Activated T-cell treated with anti-CD3 and anti-CD28 coated beads, Interleukin-2, amount 50 U/mL, for 1 hour (primary cell): ENCODE measurements at places on chromosomes 11 and 22.

- DNase-seq, result no peak
Measured at GRCh38 chr11:100748153-100748552, 61.1 kb downstream of the ARHGAP42 start.

GRCh38 chr11:69812946-69813345, 6.3 kb downstream of the FGF3 start:
- DNase-seq, result no peak

DNA sequence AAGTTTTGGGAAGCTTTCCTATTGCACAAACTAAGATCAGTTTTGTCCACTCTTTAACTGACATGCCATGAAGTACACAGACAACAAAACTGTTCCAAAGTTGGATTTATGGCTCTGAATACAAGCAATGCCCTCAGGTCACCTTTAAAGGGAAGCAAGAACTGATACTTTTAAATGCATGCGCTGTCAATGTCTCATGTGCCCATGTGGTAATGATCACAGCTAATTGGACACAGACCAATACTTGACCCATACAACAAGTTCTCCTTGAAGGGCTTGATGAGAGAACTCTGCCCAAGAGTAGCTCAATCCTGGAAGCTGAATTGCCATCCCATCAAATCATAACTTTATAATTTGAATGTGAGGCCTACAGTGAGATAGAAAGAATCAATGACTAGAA, 624.9 kb downstream of the ETS1 start:
- no peak for DNase-seq

GRCh38 chr11:80593648-80594374, 1153.0 kb upstream of the TENM4 start:
- DNase-seq, result no peak

GRCh38 chr11:42646959-42647358, 664.8 kb upstream of the API5 start:
- no peak for DNase-seq

GRCh38 chr11:45217991-45218390, 68.2 kb downstream of the SYT13 start:
- no peak for DNase-seq

DNA sequence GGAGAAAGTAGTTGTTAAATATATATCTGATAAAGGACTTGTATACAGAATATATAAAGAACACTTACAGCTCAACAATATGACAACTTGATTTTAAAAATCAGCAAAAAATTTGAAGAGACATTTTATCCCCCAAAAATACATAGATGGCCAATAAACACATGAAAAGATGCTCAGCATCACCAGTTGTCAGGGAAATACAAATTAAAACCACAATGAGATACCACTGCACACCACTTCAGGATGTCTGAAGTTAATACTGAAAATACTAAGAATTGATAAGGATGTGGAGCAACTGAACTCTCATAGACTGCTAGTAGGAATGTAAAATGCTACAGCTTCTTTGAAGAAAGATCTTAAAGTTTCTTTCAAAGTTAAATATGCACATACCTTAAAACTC, 49.2 kb downstream of the KREMEN1 start:
- no peak for DNase-seq

DNA sequence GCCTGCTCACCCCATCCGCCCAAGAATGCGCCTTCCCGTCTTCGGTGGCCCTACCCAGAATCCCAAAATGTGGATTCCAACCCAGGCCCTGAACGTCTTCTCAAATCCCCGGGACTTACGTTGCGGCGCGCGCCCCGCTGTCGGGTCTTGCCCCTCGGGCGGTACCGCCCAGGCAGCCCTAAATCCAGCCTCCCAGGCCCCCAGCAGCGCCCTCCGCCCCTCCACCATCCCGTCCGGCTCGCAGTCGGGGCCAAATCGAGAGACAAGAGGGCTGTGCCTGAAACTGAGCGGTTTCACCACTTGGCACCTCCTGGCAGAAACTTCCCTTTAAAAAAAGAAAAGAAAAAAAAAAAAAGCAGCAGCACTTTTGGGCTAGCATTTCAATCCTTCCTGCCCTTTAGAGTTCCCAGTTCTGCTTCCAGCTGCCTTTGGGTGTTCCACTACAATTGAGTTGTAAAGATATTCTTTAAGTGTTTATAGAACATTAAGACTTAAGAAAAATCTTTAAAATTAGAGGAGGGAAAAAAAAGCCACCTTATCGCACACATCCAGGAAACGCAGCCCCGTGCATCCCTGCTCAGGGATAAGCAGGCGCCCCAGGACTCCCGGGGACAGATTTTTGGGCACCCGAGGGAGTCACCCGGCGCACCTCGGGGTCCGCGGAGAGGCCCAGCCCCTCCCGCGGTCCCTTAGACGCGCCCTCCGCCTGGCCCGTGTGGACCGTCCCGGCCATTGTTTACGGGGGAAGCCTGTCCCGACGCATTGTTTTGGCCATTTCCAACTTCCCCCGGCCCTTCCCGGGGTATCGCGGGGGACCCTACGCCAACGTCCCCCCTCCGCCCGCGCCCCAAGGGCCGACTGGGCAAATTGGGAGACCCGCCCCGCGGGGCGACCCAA, 57.6 kb downstream of the KCNJ4 start:
- DNase-seq, result no peak

GRCh38 chr11:114252767-114253166, 43.4 kb upstream of the NNMT start:
- DNase-seq, result no peak

DNA sequence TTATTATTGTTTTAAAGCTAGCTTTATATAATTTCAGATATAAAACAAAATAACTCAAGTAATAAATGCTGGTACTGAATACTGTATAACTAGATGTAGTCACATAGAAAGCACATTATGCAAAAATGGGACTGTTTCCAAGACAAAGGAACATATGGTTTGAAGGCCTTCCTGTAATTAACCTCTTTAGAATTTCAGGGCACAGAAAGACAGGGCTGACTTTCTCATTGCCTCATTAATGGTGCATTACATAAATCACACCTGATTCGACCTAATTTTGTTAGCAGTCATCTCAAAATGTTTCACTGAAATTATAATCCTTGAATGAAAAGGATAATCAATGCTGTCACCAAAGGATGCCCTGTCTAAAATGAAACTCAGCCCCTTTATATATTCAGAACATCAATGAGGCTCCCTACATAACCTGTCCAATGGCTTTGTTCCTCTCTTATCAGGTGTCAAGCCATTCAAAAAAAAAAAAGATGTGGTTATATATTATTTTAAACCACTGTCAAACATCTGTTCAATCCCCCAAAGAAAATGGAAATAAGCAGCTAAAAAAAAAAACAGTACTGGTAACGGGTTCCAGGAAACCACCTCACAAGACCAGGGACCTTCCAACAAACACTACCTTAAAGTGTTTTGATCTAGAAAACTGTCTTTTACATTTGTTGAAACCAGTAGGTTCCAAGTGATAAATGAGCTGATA, 77.4 kb downstream of the FAM168A start:
- DNase-seq, result no peak

- DNase-seq, result no peak
Measured at GRCh38 chr11:93572621-93573020, 29.4 kb upstream of the SMCO4 start.

- DNase-seq, result no peak
Measured at GRCh38 chr11:68423481-68423880, 37.1 kb upstream of the PPP6R3 start.

DNA sequence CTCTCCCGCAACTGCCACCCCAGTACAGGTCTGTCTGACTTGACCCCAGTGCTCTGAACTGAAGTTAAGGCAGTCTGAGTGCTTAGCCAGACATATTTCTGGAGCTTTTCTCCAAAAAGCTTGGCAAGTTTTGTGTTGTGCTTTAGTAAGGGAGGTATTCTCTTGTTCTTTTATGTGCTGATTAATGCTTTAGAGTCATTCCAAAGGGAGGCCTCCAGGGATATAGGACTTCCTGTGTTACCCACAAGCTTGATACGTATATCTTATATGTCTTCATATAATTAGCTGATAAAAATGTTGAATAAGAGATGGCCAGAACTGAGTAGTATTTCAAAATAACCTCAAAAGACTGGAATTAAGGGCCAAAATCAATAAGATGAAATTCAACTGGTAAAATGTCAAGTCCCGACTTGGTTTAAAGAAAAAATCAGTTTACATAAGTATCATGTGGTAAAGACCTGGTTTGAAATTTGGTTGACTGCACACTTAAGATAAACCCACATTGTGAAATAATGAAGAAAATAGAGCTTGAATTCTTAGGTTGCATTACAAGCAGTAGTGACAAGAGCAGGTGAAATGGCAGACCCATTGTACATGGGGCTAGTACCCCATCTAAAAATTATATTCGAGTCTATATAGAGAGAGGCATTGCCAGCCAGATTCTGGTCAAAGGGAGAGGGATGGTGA, 226.9 kb downstream of the SNX19 start:
- DNase-seq, result no peak

DNA sequence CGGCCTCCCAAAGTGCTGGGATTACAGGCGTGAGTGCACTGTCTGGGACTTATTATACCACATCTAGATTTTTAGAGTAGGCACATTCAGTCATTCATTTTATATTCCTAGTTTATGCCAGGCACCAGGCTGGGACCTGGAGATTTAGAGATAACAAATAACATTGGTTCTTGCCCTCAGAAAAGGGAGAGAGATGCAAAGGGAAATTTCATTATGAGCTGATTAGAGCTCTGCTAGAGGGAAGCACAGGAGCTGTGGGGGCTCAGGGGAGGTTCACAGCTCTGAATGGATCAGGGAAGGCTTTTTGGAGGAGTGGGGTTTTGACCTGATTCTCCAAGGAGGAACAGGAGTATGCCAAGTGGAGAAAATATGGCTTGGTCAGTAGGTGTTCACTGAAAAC, 32.3 kb downstream of the MEI1 start:
- DNase-seq, result no peak

- DNase-seq, result no peak
Measured at GRCh38 chr11:106446302-106446701, 368.8 kb downstream of the AASDHPPT start.

GRCh38 chr22:46972901-46973831, 210.7 kb downstream of the TBC1D22A start:
- no peak for DNase-seq

DNA sequence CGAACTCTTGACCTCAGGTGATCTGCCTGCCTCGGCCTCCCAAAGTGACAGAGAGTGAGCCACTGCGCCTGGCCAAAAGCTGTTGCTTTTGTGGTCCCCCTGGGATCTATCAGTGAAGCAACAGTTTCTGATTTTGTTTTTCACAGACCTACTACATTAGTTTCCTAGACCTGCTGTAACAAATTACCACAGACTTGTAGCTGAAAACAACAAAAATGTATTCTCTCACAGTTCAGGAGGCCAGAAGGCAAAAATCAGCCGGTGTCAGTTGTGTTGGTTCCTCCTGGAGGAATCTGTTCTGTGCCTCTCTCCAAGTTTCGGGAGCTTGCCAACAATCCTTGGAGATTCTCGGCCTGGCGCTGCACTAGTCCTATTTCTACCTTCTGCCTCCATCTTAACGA, 8.5 kb upstream of the SLC35C1 start:
- DNase-seq, result no peak

- DNase-seq, result no peak
Measured at GRCh38 chr11:114984611-114985163, 306.4 kb downstream of the NXPE2 start.

DNA sequence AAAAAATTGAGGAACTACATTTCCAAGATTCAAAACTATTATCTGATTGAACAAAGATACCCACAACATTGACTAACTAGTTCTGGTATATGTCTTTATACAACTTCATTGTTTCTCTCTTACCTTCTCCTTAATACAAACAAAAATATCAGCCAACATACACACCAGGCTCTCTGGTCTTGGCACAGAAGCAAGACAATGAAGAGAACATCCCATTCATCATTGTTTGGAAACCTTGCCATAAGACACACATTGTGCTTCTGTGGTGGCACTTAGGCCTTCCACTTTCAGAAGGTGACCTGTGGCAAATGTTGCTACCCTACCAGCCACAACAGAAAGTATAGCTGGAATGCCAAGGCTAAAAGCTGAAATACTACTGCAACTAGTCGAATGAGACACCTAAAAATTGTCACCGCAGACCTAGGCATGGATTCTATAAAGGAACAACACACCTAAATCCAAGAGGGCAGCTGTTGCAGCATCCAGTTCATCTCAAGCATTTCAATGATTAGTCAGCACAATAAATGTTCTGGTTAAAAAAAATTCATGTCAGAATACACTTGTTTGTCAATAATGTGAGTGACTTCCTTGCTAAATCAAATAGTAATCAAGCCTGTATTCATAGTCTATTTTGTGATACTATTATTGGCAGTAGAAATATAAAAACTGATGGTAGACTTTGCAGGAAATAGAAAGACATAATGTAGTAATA, 26.3 kb downstream of the MAP6 start:
- no peak for DNase-seq

DNA sequence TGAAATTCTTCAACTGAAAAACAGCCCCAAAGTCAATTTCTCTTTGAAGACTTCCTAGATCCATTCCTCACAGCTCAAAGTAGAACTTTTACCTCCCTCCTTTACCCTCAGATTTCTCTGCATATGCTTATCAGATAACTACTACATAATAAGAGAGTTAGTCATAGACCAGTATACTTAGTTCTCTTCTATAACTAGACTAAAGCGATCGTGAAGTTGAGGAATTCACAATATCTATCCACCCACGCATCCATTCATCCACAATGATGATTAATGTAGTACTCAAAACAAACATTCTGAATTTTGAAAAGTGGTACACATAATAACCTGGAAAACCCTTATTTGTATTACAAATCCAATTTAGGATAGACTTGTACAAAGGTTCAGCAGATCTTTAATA, 800.9 kb upstream of the TENM4 start:
- DNase-seq, result no peak

DNA sequence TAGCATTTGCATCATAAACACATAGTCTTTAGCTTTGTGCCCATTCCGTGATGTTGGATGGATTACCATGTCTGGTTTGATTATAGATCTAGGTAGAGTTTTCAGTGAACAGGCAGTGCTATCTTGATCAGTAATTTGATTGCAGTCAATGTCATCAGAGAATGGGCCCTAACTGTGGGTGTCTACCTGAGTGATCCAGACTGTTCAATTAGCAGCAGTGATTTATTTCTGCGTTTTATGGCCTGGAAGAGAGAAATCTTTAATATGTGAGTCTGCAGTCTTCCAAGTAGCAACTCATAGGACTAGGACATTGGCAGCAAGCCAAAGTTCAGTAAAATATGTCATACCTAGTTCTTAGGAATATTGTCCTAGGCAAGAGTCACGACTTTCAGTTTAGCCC, 80.3 kb downstream of the CASP12 start:
- no peak for DNase-seq

- no peak for DNase-seq
Measured at GRCh38 chr11:31640611-31641010, 131.0 kb downstream of the ELP4 start.

GRCh38 chr22:46595545-46595944, 24.6 kb upstream of the GRAMD4 start:
- no peak for DNase-seq

DNA sequence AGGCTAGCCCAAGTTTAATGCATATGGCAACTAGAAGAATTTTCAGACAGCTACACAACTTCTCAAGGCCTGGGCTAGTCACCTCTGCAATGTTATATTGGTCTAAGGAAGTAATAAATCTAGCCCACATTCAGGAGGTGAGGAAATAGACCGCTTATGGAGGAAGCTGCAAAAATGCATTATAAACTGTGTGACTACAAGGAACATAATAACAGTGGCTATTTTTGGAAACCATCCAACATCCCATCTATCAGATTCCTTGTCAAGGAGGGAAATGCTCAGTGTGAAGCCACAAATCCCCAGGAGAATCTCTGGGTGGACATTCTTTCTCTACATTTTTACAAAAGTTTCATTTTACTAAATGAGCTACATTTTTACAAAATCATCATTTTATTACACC, 76.1 kb downstream of the BBOX1 start:
- no peak for DNase-seq

GRCh38 chr11:129131316-129131715, 60.8 kb downstream of the ARHGAP32 start:
- DNase-seq, result no peak
